ENCODE measurements at places on chromosomes 7 and 10.

DNA sequence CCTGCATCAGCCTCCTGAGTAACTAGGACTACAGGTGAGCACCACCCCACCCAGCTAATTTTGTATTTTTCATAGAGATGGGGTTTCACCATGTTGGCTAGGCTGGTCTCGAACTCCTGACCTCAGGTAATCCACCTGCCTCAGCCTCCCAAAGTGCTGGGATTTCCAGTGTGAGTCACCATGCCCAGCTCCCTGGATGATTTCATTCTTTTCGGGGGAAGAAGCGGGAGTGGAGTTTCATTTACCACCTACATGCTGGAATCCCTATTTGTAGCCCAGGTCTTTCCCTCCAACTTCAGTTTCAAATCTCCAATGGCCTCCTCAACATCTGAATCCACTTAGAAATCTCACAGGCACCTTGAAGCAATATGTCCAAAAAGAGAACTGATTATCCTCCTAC, 2.9 kb upstream of the BTRC start:
- no peak for DNase-seq

DNA sequence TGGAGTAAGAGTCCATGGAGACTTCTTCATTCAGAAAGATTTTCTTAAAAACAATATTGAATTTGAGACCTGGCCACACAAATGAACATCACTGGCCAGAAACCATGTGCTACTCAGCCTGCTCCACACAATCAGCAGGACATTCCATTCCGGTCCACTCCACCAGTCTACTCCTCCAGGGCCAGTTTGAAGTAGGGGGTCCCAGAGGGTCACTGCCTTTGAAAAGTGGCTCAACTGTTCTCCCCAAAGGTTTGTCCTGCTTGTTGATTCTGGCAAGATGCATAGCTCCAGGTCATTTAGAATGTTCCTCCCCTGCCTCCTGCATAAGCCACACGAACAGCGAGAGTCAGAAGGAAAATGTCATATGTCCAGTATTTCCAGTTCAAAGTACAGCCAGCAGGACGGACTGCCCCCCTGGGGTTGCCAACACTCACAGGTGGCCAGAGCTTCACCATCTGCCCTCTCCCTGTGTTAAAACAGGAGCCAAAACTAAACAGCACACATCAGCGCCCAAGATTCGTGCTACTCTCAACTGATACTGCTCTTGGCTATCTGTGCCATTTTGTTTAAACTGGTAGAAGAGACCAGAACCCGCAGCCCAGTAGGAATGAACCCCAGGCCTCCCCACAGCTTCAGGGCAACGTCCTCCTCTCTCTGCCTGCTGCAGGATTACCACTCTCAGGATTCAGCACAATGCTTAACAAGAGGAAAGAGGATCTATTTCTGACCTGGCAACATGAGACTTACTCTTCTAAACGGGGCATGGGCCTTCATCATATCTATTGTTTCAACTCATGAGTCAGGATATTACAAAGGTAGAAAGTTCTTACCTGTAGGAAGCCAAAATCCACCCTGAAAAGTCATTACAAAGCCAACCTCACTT, 11.3 kb downstream of the GRB10 start:
- no peak for DNase-seq

- DNase-seq, result no peak
Measured at GRCh38 chr7:14115701-14116100, 126.2 kb upstream of the ETV1 start.

GRCh38 chr7:82443547-82444219, at the start of gene CACNA2D1:
CACNA2D1 (minus strand) TSS chr7:82443777.
- DNase-seq, result peak; percentile 82

DNA sequence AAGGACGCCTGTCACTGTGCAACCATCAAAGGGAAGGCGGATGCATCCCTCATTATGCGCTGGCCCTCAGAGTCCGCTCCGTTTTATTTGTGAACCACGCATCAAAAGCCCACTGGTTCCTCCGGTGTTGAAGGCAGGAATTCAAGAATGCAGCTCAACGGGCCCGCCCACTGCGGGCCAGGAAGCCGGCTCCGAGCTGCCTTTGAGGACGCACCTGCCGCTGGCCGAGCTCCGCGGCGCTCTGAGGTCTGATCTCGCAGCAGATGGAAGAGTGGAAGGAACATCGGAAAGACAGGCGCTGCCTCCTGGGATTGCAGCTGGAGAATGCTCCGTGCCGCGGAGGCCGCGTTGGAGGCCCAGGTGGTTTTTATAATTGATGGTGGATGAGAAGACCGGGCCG, 56.9 kb upstream of the ADGRA1 start:
- no peak for DNase-seq

GRCh38 chr7:136868496-136869000, at the start of gene CHRM2:
CHRM2 (plus strand) TSS chr7:136868652; CDS start chr7:137014866, 146,214 bp downstream.
- no peak for DNase-seq

DNA sequence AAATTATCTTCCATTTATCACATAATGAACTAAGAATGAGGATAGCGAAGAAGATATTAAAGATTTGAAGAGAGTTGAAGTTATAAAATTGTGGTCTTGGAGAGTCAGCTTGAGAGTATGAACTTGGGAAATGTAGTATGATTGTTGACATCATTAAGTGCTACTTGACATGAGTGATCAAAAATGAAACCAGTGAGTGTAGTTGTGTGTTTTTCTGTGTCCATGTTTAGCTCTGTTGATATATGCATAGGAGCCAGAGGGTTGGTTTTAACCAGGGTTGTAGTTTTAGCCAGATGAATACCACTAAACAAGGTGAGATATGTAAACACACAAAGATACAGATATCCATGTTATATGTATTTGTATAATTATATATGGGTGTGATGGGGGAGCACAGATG, 6.2 kb downstream of the TMEM106B start:
- DNase-seq, result no peak

DNA sequence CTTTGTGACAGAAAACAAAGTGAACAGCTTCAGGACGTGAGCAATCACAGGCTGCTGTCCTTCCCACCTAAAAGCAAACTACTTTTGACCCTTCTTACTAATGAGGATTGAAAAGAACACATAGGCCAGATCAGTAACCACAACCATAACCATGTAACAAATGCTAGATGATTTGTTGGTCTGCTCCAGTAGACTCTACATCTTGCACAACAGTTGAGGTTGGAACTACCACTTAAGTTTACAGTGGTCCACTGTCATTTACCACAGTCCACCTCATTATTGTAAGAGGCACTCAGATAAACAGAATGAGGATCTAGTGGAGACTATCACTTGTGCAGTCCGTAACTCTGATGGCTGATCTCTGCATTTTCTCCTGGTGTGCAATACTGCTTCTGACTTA, 27.8 kb downstream of the NET1 start:
- DNase-seq, result no peak

- DNase-seq, result no peak
Measured at GRCh38 chr10:86964061-86964846, 4.0 kb upstream of the ADIRF start.

GRCh38 chr7:36192053-36192824, 39.2 kb downstream of the EEPD1 start:
- no peak for DNase-seq

- DNase-seq, result no peak
Measured at GRCh38 chr10:96417441-96417840, 58.6 kb upstream of the OPALIN start.

GRCh38 chr7:102450242-102450641, 14.4 kb downstream of the ALKBH4 start:
- no peak for DNase-seq

GRCh38 chr10:72756674-72757385, 64.9 kb downstream of the MCU start:
- no peak for DNase-seq

- no peak for DNase-seq
Measured at GRCh38 chr7:107501593-107501992, 31.7 kb downstream of the GPR22 start.

GRCh38 chr10:3710764-3711163, 74.2 kb downstream of the KLF6 start:
- no peak for DNase-seq

- DNase-seq, result no peak
Measured at GRCh38 chr7:1669064-1669951, 769 bp upstream of the ELFN1 start.

DNA sequence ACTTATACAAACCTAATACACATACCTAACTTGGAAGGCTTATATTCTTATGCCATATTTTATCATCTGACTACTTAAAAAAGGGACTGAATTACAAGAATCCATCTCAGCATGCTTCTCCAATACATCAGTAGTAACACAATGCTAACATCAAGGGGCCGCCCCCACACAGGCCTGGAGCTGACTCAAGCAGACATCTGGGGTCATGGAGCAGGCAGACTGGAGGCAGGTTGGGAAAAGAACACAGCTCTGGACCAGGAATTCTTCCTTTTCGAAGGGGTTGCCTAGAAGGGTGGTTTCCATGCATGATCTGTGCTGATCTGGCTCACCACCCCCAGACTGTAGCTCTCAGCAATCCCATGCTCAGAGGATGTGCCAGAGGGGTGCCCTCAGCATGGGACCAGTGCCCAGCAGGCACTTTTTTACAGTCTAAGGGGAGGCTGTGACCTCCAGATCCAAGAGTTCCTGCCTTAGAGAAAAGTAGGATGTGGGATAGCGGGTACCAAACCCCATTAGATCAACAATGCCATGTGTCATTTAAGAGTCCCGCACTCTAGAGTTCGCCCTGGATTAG, 26.1 kb upstream of the DUSP5 start:
- no peak for DNase-seq

GRCh38 chr10:128050936-128051335, 75.3 kb downstream of the MKI67 start:
- no peak for DNase-seq

DNA sequence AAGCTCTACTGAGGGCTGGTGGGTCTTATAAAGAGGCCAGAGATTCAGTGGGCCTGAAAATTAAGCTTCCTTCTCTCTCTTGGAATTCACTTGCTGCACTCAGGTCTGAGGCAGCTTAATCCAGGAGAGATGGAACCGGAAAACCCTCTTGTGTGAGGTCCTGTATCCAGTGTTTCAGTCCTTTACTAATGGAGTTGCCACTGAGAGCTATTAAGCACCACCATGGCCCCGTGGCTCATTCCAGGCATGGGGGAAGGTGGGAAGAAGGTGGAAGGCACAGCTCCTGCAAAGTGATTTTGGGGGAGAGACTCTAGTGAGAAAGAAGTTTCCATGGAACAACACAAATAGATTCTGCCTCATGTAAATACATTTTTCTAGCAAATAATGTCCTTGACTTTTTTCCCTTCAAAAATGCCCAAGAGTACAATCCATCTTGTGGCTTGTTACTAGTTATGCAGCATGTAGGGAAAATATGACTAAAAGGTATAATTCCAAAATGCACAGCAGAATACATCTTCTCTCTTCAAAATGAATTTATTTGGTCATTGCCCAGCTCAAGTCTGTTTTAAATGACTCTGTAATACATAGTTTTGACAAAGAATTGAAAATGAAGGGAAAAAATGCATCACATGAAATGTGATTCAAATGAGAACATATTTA, 46.7 kb upstream of the FOXI2 start:
- no peak for DNase-seq
